Ovary (tissue), 10 donors: ENCODE measurements at places on chromosomes 4 and X. TPM values are rescaled to one million over a fixed set of nuclear protein-coding genes. Genes with fewer than 3 reads are reported as not detected.

TRIML2 gene
- polyA plus RNA-seq: not detected

MAGEA11 gene
- polyA plus RNA-seq: not detected

PKD2 gene
- polyA plus RNA-seq: 63.5 TPM

JAKMIP1 gene
- polyA plus RNA-seq: 0.33 TPM

THOC2 gene
- 47.2 TPM for polyA plus RNA-seq

ENPP6 gene
- polyA plus RNA-seq: 9.4 TPM

CENPVL2 gene
- not detected for polyA plus RNA-seq

LCORL gene
- polyA plus RNA-seq: 4.5 TPM

ARMCX2 gene
- polyA plus RNA-seq: 48.0 TPM

AWAT2 gene
- 0.10 TPM for polyA plus RNA-seq

STBD1 gene
- polyA plus RNA-seq: 4.2 TPM

SULT1B1 gene
- polyA plus RNA-seq: 0.90 TPM

ZFP42 gene
- not detected for polyA plus RNA-seq

PRR32 gene
- polyA plus RNA-seq: not detected

NUDT10 gene
- polyA plus RNA-seq: 13.9 TPM

EREG gene
- 0.04 TPM for polyA plus RNA-seq
